ENCODE measurements at places on chromosomes 6 and 20.

GRCh38 chr20:62872184-62872847 is 10.7 kb upstream of the TCFL5 start:
- DNase-seq: no peak

DNA sequence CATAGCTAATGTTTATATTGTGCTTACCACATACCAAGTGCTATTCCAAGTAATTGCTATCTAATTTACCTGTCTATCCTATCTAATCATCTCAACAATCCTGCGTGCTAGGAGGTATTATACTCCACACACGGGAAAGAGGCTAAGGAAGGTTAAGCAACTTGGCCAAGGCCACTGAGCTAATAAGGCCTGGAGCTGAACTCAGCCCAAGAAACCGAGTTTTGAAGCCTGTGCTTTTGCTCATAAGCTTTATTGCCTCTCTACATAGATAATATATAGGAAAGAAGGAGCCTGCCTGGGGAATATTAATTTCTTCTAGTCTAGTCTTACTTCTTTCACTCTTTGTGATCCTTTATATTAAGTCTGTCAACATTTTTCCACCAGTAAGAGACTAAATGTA is 67.8 kb upstream of the ADGRF4 start:
- DNase-seq: no peak

DNA sequence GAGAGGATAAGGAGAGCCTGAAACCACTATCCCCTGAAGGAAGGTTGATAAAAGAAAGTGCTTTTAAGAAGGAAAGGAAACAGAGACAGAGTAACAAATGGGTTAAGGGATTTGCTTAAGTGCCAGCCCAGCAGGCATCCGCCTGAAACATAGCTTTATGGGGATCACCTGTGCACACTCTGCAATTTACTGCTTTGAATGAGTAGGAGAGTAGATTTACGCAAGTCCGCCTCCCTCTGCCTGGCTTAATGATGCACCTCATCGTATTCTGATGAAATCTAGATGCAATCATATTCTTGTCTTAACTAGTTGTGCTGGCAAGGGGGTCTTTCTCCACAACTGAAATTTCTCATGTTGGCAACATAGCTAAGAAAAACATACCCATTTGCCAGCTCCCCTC is 101.1 kb upstream of the ID4 start:
- DNase-seq: peak; percentile 39

GRCh38 chr20:17938871-17939619 is 29.5 kb downstream of the SNX5 start:
- DNase-seq: peak; percentile 69

DNA sequence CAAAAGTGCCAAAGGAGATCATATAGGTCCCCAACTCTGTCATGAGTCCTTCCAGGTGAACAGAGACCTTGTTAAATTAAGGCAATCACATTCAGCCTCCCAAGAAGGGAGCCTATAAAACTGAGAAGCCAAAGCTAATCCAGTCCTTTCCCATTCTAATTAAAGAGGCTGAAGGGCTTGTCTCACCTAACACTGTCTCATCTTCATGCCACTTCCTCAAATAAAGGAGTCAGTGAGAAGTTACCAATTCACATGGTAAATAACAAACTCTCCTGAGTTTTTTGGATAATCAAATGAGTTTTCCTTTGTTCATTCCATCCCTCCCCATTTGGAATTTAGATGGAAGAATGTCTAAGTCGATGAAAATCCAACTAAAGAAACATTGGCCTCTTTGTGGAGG is 242.8 kb downstream of the UST start:
- no peak for DNase-seq

- DNase-seq: no peak
Measured at GRCh38 chr6:57017841-57018240, 28.7 kb upstream of the KIAA1586 start.

DNA sequence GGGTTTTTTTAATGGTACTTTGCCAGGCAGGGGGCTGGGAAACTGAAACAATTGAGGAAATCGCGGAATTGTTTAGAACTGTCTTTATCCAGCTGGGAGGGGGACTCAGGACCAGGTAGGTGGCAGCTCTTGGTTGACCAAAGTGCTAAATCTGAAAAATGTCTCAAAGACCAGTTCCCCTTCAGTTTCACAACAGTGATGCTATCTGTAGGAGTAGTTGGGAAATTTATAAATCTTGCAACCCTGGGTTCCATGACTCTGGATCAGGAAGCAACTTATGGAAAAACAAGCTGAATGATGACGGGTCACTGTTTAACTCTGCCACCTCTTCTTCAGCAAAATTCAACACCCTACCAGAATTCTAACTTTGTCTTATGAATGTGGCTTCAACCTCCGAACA is 99.7 kb downstream of the FAM50B start:
- DNase-seq: no peak

DNA sequence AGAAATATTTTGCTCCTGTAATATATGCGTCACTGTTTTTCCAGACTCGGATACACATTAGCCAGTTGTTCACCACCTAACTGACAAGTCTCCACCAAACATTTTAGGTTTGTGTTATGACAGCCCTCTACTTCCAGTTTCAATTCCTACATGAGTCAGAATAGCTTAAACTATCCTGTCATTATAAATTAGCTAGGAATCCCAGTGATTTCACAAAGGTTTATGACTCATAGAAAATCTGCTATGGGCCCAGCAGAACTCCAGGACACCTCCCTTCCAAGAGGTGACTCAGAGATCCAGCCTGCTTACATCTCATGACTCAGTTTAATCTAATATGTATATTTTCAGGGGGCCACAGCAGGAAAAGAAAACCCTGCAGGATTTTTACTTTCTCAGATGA is 17.4 kb upstream of the PLCB4 start:
- DNase-seq: peak; percentile 99

- DNase-seq: no peak
Measured at GRCh38 chr6:35457907-35458306, 5.8 kb downstream of the FANCE start.
